Stimulated activated CD8-positive, alpha-beta memory T cell treated with anti-CD3 and anti-CD28 coated beads, Interleukin-4, amount 100 ng/mL, for 4 hours (primary cell): ENCODE measurements at places on chromosomes 12 and 14.

DNA sequence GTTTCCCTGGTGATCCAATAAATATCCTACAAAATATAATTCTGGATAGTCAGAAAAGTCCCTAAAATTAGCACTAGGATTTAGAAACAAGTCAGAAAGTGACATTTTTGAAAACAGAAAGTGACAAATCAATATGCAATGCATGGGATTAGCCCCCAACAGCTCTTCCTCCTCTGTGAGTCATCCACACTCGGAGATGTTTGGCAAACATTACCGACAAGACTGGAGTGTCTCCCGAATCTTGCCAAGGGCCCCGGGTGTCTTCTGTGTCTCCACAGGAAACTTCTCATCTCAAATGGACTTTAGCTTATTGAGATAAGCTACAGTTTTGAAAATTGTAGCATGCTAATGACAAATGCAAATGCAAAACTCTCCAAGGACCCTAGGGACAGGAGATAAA is 398.9 kb upstream of the CCDC196 start:
- no peak for DNase-seq

DNA sequence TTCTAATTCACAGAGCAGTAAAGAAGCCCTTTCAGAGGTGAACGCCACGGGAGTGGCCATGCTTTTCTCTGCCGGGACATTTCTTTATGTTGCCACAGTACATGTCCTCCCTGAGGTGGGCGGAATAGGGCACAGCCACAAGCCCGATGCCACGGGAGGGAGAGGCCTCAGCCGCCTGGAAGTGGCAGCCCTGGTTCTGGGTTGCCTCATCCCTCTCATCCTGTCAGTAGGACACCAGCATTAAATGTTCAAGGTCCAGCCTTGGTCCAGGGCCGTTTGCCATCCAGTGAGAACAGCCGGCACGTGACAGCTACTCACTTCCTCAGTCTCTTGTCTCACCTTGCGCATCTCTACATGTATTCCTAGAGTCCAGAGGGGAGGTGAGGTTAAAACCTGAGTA is 26.2 kb upstream of the PLEKHD1 start:
- no peak for DNase-seq

- DNase-seq = peak; percentile 38
These were observed 329.3 kb upstream of the OR4E1 start for GRCh38 chr14:22002860-22003284.

GRCh38 chr12:121980191-121980891 is 41.3 kb upstream of the BCL7A start:
- no peak for DNase-seq

DNA sequence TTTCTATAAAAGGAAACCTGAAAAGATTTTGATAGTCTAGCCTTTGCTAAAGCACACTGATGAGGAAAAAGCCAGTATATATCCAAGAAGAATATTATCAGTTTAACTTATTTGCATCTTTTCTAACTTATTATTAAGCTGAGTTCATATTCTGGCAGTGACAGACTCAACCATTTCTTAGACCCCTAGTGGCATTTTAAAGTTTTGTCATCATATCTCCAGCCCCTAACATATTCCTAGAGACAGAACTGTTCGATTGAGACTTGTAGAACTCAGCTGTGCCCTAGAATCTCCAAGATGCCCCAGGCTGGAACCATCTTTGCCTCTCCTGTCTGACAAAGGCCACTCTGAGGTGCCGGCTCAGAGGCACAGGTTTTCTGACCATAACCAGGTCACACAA is 365.6 kb downstream of the NELL2 start:
- no peak for DNase-seq

- DNase-seq = peak; percentile 46
These were observed 910.0 kb downstream of the TMEM121 start for GRCh38 chr14:106436310-106436905.

GRCh38 chr14:59406454-59407245 is 58.5 kb downstream of the GPR135 start:
- DNase-seq = no peak

- no peak for DNase-seq
These were observed 479.8 kb downstream of the BCL11B start for GRCh38 chr14:98792171-98792570.

DNA sequence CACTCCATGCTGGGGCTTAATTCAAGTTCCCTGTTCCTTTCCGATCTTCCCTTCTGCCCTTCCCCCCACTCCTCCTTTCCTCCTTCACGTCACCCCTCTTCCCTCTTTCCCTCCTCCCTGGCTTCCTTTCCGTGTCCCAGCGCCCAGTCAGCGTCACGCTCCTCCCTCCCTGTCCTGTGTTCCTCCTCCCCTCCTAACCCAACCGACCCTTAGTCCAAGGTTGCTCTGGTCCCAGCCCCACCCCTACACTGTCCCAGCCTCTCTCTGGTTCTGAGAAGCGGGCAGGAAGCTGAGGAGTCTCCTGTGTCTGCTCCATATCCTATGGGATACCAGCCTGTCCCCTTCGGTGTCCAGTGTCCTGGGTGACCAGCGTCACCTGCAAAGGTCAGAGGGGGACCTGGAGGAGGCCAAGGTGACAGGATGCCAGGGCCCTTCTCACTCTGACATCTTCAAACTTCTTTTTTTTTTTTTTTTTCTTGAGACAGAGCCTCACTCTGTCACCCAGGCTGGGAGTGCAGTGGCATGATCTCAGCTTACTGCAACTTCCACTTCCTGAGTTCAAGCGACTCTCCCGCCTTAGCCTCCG is 56.2 kb upstream of the TSPAN9 start:
- DNase-seq = no peak

- DNase-seq = no peak
These were observed 212.6 kb downstream of the SLC16A7 start for GRCh38 chr12:59808317-59808910.

GRCh38 chr14:95132760-95133159 is 24.6 kb downstream of the DICER1 start:
- no peak for DNase-seq

DNA sequence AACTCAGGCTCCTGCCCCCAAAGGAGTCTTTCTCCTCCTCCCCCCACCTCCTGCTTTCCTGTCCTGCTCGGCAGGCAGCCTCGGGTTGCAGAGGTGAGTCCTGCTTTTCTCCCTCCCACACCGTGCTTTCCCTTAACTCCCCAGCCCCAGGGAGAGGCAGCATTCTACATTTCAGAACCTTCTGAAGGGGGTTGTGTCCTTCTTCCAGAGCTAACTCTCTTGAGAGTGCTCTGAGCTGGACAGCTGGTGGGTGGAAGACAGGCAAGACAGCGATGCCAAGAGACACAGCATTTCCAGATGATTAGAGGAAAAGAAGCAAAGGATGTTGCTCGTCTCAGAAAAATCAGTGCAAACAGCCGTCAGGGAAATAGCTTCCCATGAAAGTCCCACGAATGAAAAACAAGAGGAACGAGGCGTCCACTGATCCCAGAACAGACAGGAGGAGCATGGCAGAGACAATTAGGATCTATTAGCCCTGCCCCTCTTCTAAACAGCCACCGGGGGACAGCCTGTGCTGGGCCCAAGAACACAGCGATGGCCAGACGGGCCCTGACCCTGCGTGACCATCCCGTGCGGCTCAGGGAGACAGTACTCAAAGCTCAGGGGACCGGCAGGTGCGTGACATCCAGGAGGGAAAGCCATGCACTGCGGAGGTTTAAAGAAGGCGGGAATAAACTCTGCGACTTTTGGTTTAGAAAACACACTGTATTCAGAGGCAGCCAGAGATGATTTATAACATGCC is 216.5 kb upstream of the RTL1 start:
- DNase-seq = no peak

GRCh38 chr12:51033457-51034089 is 7.4 kb upstream of the SLC11A2 start:
- no peak for DNase-seq

DNA sequence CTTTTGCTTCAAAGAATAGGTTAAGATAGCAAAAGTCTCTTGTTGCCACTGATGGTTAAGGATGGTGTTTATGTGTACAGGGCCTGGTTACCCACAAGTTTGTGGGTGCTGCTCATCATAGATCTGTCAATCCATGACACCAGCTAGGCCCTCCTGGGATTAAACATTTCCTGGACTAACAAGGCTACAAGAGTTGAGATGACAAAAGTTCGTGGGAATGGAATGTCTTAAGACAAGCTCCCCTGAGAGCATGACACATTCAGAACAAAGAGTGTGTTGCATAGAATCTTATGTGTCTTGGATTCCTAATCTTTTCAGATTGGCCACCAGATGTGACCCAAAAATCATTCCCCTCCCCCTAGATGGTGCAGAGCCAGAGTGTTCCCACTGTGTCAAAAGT is 592.5 kb upstream of the USP15 start:
- no peak for DNase-seq

DNA sequence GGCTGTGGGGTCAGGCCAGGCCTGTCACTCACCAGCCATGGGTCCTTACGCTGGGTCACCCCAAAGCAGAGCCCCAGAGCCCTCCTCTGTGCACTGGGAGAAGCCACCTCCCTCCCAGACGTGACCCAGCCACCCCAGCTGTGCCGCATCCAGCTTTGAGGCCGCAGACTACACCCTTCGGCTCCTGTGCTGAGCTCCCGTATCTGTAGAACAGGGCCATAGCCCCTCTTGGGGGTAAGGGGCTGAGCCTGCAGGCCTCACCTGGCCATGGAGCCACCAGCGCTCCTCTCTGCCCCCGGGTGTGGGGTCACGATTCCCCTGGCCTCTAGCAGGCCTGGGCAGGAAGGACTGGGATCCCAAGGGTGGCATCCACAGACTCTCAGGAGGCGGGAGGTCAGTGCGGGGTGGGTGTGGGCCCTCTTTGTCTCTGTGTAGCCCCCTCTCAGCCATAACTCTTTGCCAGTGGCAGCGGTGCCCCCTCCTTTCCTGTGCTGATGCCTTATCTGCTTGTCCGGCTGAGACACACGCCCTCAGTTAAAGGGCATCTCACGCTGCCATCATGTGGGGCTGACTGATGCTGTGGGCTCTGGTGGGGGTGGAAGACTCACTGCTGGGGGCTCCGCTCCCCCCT is 16.3 kb downstream of the ASPG start:
- no peak for DNase-seq

- DNase-seq = no peak
These were observed 86.2 kb downstream of the IGF1 start for GRCh38 chr12:102394200-102394599.

GRCh38 chr12:76029982-76030340 is 1.6 kb downstream of the PHLDA1 start:
- no peak for DNase-seq

GRCh38 chr14:90968025-90968424 is 92.4 kb downstream of the RPS6KA5 start:
- DNase-seq = no peak

DNA sequence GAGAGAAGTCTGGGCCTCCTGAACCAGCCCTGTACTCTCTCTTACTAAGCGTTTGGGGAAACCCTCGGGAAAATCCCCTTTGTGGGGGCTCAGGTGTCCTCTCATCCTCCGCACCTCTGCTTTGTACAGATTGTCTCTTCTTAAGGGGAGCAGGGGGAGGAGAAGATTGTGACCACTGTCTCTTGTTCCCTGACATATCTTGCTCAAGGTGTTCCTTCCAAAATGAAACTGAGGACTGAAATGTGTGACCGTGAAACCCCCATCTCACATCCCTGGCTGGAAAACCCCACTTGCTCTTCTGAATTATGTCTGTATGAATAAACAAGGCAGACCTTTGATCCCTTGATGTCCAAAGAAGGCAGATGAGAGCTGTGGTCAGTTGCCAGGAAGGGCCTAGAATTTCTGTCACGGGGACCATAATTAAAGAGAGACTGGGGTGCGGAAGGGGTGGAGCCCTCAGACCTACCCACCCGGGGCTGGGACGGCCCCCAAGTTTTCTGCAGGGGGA is 369.8 kb downstream of the AACS start:
- no peak for DNase-seq

- DNase-seq = no peak
These were observed 15.6 kb downstream of the SMUG1 start for GRCh38 chr12:54173066-54173726.

DNA sequence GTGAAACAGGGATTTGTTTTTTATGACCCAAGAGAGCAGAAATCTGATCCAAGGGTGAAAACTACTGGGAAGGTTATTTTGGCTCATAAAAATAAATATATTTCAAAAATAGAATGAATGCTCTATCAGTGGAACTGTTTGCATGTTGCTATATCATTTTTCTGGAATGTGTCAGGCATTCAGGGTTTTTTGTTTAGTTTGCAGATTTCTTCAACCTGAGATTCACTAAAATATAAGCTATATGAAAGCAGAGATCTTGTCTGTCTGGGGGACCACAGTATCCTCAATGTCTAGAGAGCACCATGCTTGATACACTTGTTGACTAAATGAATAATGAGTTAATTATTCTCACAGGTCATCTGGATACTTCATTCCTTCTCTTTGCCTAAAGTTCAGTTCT is 165.1 kb downstream of the NUBPL start:
- no peak for DNase-seq

DNA sequence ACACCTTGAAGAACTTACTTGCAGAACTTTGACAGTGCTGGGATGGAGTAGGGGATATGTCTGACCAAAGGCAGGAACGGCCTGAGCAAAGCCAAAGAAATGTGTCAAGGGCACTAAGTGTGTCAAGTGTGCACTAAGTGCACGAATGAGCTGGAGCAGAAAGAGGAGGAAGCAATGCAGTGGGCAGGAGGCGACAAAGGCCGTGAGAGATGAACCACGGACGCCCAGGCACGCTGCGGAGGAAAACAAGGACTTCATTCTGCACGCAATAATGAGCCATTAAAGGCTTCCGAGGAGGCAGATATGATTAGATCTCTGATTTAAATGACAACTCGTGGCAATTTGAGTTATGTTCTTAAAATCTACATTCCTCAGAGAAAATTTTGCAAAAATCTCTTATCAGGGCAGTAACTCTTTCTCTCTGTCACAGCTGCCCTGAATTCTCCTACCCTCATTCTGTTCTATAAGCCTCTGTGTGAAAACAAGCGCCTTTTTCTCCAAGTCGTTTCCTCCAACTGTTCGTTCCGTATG is 25.3 kb downstream of the GRIN2B start:
- no peak for DNase-seq

- DNase-seq = no peak
These were observed 32.1 kb upstream of the SLC38A1 start for GRCh38 chr12:46300910-46301309.

GRCh38 chr14:32203928-32204357 is 874 bp upstream of the RNU6-8 start:
- no peak for DNase-seq

- no peak for DNase-seq
These were observed 136.1 kb downstream of the ANO2 start for GRCh38 chr12:5808981-5809380.

GRCh38 chr14:65103150-65103760 is 938 bp upstream of the MAX start:
- no peak for DNase-seq

DNA sequence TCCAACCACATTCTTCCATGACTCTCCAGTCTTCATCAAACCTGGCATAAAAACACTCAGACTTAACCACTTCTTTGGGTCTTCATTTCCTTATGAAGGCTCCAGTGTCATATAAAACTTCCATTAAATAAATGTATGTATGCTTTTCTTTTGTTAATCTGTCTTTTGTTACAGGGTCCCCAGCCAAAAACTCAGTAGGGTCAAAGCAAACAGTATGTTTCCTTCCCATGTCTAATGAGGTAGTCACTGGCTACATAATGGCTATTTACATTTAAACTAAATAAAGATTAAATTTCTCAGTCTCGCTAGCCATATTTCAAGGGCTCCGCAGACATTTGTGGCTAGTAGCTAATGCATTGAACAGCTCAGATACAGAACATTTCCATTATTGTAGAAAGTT is 40.1 kb upstream of the STAB2 start:
- no peak for DNase-seq
